ENCODE measurements at places on chromosomes 3 and 15.

GRCh38 chr3:105984837-105985236, 116.0 kb upstream of the CBLB start:
- DNase-seq = no peak

DNA sequence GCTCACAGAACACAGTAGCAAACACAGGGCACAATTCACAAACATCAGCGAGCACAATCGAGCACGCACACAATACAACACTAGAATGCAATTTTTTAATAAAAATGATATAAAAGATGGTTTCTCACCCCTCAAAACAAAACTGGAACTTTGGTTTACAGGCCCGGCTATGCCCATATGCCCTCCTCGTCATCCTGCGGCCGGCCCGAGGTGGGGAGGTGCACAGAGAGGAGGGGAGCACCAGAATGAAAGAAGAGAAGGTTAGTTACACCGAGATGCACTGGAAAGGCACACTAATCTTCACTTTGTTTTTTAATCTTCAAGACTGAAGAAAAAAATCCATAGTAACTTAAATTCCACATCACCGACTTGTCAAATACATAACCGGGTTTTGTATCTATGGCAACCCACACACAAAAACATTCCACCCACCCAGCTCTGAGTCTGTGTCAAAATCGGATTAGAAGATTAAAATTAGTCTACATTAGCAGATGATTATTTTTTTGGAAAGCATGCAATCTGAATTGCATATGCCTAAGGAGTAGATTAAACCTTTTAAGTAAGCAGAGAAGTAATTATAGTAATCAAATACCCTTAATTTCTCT, 196.7 kb upstream of the WNT5A start:
- DNase-seq = no peak

- DNase-seq = no peak
Measured at GRCh38 chr15:51649659-51650521, 27.3 kb upstream of the DMXL2 start.

DNA sequence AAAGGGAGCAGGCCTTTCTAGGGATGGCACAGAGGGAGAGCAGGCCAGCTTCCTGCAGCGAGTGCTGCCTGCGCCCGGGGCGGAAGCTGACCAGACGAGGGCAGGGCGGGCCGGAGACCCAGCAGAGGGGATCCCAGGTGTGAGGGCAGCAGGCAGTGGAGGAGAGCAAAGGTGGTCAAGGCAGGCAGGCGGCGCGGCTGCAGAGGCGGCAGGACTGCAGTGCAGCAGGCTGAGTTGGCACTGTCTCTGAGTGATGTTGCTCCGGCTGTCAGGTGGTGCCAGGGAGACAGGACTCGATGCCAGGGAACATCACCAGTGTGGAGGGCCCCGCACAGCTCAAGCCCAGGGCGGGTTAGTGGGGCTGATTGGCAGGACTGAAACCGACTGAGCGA, 22.3 kb upstream of the PLXNA1 start:
- DNase-seq = no peak

- no peak for DNase-seq
Measured at GRCh38 chr3:69137005-69137404, 14.6 kb upstream of the LMOD3 start.

- DNase-seq = no peak
Measured at GRCh38 chr3:194279101-194279500, 72.0 kb downstream of the CPN2 start.

GRCh38 chr3:9403463-9403862, 6.0 kb downstream of the SETD5 start:
- no peak for DNase-seq

DNA sequence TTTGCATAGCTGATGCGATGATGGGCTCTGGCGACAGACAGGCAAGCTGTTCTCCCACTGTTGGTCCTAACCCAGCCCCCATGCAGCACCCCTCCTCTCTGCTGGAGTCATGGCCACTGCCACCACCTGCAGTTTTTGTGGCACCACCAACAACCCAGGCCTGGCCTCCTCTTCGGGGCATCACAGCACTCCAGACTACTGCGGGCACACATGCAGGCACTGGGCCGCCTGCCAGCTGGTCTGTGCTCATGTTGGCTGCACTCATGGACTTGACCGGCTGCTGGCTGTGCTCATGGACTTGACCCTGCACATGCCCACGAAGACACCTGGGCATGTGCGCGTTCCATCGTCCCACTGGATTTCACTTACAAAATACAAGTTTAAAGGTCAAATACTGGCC, 130.9 kb upstream of the TMEM108 start:
- no peak for DNase-seq

- DNase-seq = no peak
Measured at GRCh38 chr15:98745650-98746374, 97.5 kb downstream of the IGF1R start.

- DNase-seq = no peak
Measured at GRCh38 chr3:3403700-3404099, 224.2 kb upstream of the CRBN start.

- DNase-seq = no peak
Measured at GRCh38 chr3:14959359-14959943, 12.1 kb downstream of the NR2C2 start.

DNA sequence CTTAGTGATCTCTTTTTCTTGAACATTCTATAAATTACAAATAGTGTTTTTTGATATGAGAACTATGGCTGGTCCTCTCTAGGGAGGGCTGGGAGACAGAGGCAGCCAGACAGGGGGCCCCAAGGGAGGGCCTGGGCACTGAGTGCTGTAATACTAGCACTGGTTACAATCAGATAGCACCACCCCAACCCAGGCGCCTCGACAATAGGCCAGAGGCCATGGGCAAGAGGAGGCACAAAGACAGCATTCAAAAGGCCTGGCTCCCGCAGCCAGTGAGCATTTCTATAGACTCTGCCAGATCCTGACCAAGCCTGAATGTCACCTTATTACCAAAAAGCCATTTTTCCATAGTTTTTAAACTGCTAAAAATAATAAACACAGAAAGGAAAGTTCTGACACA, 158.5 kb downstream of the THRB start:
- no peak for DNase-seq

- DNase-seq = no peak
Measured at GRCh38 chr3:36954452-36955134, 9.7 kb upstream of the TRANK1 start.

GRCh38 chr3:128455786-128456748, 10.6 kb downstream of the DNAJB8 start:
- DNase-seq = no peak

- DNase-seq = no peak
Measured at GRCh38 chr3:50447290-50447840, 56.1 kb downstream of the CACNA2D2 start.

DNA sequence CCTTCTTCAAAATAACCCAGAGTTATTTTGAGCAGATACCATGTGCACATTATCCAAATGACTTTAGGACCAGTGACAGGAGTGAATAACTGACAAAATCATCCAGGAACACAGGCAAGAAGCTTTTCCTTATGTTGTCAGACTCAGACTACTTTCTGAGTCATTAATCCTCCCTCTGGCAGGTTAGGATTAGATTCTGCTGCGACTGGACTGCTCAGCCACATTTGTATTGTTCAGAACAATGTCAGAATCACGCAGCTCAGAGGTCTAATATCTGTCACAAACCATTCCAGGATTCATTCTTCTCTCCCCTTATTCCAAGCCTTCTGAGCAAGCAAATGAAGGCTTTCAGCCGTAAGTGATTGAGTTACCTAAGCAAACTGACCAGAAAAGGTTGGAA, 34.8 kb upstream of the FAM174B start:
- DNase-seq = no peak

- no peak for DNase-seq
Measured at GRCh38 chr3:46022909-46023785, 4.1 kb downstream of the XCR1 start.

DNA sequence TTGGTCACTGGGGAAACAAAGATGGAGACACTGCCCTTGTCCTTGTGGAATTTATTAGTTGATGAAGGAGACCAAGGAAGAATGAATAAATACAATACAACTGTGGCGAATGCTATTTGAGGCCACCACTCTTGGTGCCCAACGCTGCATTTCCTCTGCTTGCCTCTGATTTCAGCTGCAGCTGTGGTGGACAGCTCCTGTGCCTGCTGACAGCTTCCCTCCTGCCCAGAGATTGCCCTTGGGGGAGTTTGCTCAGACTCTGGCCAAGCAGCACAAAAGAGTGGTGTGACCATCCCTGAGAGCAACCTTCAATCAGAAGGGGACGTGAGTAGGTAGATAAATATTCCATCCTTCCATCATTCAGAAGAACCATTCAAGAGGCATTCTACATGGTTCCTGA, 64.6 kb upstream of the FHIT start:
- DNase-seq = no peak

DNA sequence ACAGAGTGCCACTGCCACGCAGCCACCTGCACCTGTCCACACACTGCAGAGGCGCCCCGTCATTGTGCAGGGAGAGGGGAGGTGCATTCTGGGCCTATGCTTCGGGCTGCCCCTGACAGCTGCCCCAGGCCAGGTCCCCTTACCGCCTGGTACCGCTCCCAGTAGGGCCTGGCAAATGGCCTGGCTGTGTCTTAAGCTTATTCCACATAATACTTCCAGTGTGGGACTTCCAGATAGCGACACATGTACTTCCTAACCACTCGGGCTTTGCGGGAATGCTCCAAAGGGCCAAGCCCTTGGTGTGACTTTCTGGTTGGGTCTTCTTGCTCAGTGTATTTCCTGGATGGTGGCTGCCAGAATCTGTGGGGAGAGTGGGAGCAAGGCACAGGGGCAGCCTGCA, 254.3 kb upstream of the CHRNA7 start:
- DNase-seq = no peak

- no peak for DNase-seq
Measured at GRCh38 chr15:48191574-48192225, at the start of gene CTXN2. Gene CTXN2 (plus strand): TSS chr15:48191665. CDS start chr15:48201301, 9,636 bp downstream.

DNA sequence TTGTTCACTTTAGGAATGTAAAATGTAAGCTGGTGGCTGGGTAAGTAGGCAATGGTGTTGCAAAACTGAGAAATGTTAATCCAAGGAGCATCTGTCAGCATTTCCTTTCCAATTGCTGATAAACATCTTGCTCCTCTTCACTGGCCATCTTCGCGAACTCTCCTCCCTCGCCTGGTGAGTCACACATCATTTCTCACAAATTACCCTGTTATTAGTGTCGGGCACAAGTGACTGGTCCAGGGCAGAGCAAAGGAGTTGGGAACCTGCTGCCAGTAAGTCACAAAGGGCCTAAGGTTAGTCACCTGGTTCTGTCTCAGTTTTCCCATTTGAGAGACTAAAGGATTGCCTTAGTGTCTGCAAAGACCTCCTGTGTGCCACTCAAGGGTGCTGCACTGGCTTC, 13.0 kb downstream of the CERS3 start:
- no peak for DNase-seq

- no peak for DNase-seq
Measured at GRCh38 chr15:65790694-65791334, 1.3 kb downstream of the DENND4A start.

- DNase-seq = no peak
Measured at GRCh38 chr3:62718515-62719320, 156.5 kb downstream of the CADPS start.

GRCh38 chr3:163863146-163863545, 1215.2 kb downstream of the SI start:
- DNase-seq = no peak

All from cortex of kidney (tissue), 1 donor.